NCI-H187 (cell line): ENCODE measurements at places on chromosomes 1 and 21.
A peak's percentile ranks its signal among the peaks of the same experiment; 100 is the strongest.

DNA sequence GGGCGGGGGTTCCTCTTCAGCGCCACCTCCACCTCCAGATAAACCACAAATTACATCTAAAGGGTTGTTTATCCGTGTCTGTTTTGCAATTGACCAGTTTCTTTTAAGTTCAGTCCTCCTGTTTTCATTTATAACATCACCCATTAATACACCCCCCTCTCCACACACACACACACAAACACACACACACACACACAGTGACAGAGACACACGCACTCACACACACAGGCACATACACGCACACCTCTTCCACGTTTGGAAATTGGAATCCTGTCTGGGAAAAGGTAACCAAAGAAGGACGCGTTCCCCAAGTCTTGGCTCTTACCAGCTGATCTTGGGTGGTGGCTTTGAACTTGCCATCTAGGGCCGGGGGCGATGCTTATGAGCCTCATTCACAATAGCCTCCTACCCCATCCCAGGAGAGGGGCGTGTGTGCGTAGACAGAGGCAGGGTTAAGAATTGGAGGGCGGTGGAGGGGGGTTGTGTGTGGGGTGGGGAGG lies 442 bp upstream of the CSMD2 start:
- no peak for DNase-seq

DNA sequence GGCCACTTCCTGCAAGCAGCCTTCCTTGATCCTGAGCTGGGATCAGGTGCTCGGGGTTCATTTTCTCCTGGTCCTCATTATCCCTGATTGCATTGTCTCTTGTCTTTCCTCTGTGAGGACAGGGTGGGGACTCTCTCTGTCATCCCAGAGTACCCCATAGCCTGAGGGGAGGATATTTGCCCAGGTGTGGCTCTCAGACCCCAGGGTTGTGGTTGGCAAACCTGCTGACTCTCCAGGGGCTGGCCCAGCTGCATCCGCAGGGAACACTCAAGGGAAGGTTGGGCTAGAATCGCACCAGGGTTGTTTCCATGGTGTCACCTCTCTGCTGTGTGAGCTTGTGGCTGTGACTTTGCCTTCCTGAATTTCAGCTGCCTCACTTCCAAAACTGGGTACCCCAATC lies 276.8 kb upstream of the C1orf174 start:
- no peak for DNase-seq

GRCh38 chr1:64107632-64108031 lies 95.8 kb upstream of the UBE2U start:
- DNase-seq: no peak

- DNase-seq: no peak
These were observed 41.4 kb downstream of the TARBP1 start for GRCh38 chr1:234437423-234438171.

DNA sequence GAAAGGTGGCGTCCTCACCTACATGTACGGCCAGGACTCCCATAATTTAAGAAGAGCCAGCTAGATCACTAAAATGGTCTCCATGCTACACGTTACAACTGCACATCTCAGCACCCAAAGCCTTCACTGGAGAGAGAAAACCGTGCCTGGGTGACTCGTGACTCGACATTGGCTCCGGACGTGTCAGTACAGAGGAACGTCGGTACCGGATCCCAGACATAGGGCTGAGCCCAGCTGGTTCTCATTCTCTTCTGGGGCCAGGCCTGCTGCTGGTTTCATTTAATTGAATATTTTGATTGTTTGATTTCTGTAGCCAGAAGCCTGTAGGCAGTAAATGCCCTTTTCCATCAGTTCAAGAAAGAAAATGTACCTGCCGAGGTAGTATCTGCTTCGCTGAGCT lies 93.1 kb downstream of the HHIPL2 start:
- DNase-seq: no peak

GRCh38 chr1:39352881-39353280 lies 138.6 kb upstream of the BMP8A start:
- DNase-seq: no peak

GRCh38 chr1:167168424-167168823 lies 52.3 kb upstream of the POU2F1 start:
- DNase-seq: no peak

DNA sequence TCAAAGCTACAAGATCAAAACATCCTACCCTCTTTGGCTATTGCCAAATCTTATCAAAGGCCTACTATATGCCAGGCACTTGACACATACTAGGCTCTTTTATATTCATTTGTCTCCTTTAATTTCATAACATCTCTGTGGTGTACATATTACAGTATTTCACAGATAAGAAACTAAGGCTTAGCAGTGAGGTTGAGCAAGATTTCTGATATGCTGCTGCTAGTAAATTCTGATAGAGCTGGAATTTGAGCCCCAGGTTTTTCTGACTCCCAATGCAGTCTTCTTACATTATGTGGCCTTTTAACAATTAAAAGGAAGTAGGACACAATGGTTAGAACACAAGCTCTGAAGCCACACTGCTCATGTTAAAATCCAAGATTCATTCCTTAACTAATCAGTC lies 16.8 kb downstream of the CCDC185 start:
- DNase-seq: no peak

DNA sequence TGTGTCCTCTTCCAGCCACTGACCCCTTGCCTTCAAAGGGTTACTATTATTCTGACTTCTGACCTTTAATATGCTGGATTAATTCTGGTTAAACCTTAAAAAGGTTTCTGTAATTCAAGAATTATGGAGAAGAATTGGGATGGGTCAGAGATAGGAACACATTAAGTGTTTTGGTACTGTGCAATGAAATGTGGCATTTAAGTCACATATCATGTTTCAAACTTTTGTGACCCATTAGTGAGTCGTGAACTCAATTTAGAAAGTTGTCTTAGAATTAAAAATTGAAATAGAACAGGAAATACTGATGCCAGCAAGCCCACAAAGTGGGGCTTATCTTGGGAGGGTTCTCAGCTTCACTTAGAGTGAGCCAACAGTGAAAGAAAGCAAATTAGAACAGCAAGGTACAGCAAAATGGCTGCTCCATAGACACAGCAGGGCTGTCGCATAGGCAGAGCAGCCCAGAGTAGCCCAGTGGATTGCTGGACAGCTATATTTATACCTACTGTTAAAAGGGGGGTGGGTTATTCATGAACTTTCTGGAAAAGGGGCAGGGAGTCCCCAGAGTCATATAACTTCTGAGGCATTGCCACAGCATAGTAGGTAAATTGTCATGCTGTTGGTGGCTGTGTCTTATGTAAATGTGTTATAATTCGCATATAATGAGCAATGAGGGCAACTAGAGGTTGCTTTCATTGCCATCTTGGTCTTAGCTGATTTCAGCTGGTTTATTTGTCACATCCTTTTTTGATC lies 10.5 kb downstream of the SCP2 start:
- DNase-seq: no peak

GRCh38 chr1:94118471-94118870 lies 2.5 kb downstream of the ABCA4 start:
- DNase-seq: no peak

DNA sequence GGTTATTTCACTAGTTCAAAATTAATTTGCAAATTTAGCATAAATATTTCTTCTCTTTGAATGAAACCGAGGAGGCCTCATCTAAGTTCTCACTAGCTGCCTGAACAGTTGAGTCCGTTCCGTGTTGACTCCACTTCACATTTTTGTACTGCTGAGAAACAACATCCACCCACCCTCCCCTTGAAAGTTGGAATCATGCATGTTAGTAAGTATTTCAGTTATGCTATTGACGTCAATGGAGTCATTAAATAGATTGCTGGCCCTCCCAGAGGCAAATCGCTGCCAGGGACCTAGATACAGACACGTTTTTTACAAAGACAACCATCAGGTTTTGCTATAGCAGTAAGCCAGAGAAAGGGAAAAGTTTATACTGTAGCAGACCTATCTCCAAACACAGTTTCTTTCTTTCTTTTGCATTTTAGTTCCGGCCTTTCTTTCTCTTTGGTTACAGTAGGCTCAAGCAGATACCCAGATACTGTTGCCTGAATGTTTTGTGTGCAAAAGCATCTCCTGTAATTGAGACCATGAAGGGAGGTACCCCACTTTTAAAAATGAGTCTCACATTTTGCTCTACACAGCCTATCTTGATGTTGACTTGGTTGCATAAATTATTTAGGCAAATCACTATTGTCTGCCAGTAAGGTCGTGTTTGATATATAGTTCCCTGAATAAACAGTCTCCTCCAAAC lies 262.6 kb upstream of the SGIP1 start:
- DNase-seq: no peak

- DNase-seq: no peak
These were observed 29.6 kb downstream of the NVL start for GRCh38 chr1:224300346-224300745.

DNA sequence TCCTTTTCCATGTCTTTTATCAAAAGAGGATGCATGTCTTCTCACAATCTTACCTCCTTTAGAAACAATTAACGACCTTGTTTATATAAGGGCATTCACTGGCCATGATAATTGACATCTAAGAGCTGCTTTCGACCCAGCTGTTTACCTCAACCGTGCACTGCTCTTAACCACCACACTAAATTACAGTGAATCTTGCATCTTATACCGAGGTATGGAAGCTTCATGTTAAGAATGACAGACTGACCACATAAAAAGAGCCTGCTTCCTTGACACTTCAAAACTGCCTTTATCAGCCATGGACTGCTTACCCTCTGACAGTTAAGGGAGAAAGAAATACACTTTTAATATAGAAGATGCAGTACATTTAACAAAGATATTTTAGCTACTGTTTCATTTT lies 301.7 kb upstream of the LYPLAL1 start:
- DNase-seq: no peak

- DNase-seq: no peak
These were observed 24.8 kb upstream of the ZMYM4 start for GRCh38 chr1:35243691-35244090.

- DNase-seq: peak; percentile 54
These were observed 31.1 kb upstream of the ZBTB40 start for GRCh38 chr1:22420455-22421053.

DNA sequence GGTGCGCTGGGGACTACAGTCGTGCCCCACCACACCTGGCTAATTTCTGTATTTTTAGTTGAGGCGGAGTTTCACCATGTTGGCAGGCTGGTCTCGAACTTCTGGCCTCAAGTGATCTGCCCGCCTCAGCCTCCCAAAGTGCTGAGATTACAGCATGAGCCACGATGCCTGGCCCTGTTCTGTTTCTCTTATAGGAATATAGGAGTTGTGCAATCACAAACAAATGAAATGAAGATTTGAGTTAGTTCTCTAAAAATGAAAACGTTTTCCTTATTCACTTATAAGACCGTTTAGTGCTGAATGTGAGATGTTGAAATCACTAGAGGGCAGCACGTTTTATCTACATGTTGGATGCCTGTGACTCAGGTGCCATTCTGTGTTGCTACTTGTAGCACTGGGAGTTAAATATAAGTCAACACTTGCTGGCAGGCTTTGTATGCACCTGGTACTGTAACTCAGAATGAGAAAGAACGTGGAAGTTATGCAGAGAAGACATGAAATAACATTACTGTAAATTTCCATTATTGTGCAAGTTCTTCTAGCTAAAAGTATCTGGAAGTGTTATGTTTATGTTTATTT lies 45.8 kb downstream of the MIGA1 start:
- DNase-seq: no peak

- no peak for DNase-seq
These were observed 110.1 kb downstream of the ERG start for GRCh38 chr21:38388203-38388602.

- no peak for DNase-seq
These were observed 3.6 kb upstream of the FOXE3 start for GRCh38 chr1:47412437-47412836.

GRCh38 chr21:26098772-26099397 lies 71.7 kb downstream of the APP start:
- DNase-seq: no peak

DNA sequence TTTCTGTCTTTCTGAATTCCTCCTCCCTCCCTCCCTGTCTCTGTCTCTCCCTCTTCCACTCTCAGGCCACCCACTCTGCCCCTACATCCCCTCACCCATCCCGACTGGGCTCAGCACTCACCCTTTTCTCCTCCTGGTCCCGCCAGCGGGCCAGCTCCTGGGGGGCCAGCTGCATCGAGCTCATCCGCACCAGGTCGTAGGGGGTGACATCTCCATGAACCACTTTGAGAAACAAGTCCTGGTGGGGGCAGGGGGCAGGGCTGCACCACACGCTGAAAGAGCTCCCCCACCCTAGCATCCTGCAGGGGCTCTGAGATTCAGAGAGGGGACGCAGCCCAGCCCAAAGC lies 17.8 kb downstream of the SPOCD1 start:
- DNase-seq: no peak

DNA sequence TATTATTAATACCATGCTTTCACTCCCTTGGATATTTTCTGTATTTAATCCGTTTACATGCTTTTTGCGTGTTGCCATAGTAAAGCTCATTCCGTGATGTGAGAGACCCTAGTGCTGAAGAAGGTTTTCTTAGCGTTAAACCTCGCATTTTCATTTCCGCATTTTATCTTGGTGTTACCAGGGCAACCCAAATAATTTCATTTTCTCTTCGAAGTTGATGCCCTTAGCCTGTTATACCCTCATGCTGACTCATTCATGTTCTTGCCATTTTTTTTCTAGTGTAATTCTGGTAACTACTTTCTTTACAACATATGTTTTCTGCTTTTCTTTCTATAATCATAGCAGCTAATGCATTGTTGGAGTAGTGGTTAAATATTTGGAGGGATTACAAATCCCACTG lies 37.2 kb downstream of the LRRC8C start:
- DNase-seq: no peak

GRCh38 chr1:35563166-35563565 lies 5.6 kb downstream of the NCDN start:
- no peak for DNase-seq

GRCh38 chr1:14765773-14766172 lies 167.3 kb downstream of the KAZN start:
- DNase-seq: no peak

- DNase-seq: no peak
These were observed 820.3 kb downstream of the USP25 start for GRCh38 chr21:16550118-16550517.

- no peak for DNase-seq
These were observed 1.6 kb downstream of the CD84 start for GRCh38 chr1:160577671-160578070.

DNA sequence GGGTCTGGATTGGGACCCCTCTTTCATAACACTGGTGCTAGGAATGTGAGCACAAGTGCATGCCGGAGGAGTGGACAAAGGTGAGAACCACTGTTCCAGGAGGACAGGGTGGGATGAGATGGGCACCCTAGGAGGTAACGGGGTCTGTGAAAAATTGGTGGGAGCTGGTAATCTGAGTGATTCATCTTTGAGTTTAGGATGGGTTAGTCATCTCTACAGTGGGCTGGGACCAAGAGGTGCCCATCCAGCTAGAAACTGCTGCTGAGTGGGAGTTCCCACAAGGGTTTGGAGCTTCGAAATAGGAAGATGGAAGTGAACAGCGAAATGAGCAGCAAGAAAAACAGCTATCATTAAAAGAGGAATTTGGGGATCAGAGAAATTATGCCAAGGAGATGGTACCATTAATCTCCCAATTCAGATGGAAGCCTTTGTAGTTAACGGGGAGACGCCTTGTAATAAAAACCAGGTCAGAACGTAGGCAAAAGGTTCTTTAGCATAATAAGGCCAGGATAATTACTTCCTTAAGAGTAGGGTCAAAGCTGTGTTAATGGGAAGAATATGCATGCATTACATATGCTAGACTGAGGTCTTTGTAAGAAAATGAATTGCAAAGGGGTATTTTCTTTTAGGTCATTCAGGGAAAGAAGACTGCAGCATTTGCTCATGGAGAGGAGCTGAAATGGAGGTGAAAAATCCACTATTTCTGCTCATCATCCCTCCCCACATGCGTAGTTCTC lies 55.5 kb downstream of the OLFML3 start:
- no peak for DNase-seq

GRCh38 chr1:54851936-54852524 lies 35.0 kb downstream of the DHCR24 start:
- no peak for DNase-seq
